ENCODE measurements at places on chromosomes 16 and 17.

GRCh38 chr16:17333229-17333628 is 137.5 kb downstream of the XYLT1 start:
- DNase-seq, result no peak

- DNase-seq, result no peak
These were observed 5.1 kb upstream of the C1QTNF8 start for GRCh38 chr16:1101133-1101532.

- DNase-seq, result peak; percentile 32
These were observed 137.4 kb upstream of the TNRC6C start for GRCh38 chr17:77821114-77821513.

- DNase-seq, result no peak
These were observed 142.4 kb upstream of the NOL11 start for GRCh38 chr17:67575325-67575724.

DNA sequence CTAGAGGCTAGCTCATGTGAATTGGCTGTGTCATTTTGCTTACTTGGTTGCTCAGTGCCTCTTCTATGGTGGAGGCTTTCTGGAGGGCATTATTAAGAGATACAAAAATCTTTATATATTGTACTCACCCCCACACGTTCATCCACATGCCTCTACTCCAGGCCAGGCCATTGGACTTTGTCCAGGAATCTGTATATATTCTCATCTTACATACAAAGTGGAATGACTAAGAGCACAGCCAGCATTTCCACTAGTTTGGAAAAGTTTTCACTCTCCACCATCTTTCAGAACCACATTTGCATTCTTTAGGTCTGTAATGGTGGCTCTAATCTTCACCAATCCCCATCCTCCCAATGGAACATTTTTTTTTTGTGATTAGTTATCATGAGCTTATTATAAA is 4.8 kb upstream of the GLG1 start:
- no peak for DNase-seq

GRCh38 chr16:56387396-56387795 is 37.9 kb downstream of the AMFR start:
- no peak for DNase-seq

DNA sequence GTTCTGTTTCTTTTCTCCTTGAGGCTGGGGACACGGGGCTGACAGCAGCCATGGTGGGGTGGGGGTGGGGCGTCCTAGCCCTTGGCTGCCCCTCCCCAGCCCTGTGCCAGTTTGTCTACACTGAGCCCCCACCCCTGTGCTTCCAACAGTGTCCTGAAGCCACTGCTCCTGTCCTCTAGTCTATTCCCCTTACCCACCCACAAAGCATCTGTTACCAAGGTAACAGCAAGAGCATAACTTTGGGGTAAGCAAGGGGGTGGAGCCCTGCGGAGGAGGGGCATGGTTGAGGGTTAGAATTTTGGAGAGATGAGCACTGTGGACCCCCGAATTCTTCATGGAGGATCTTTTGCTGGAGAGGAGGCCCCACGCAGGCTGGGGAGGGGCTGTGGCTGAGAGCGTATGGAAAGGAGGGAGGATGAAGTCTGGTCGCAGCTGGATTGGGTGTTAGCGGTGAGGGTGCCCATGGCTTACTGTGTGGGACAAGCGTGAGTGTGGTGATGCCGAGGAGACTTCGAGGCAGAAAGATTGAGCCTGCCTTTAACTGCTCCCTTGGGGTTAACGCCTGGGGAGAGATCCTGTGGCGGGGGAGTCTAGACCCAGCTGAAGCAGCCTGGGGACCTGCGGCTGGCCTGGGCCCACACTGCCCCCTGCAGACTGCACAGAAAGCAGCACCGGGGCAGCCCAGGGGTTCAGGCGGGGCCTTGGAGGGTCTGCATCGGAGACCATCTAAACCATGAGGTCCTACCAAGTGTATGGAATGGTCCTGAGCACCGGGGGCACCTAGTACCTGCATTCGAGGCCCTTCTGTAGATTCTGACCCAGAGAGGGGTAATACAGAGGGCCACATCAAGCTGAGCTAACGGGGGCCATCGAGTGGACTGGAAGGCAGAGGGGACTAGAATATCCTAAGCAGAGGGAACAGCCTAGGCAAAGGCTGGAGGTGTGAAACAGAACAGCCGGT is 6.1 kb upstream of the STAC2 start:
- peak; percentile 66 for DNase-seq

- DNase-seq, result no peak
These were observed 477.4 kb upstream of the CCL2 start for GRCh38 chr17:33777674-33778073.

- peak; percentile 46 for DNase-seq
These were observed 76.3 kb downstream of the USP32 start for GRCh38 chr17:60315650-60316049.

GRCh38 chr17:43392397-43392796 is 6.4 kb upstream of the ARL4D start:
- DNase-seq, result no peak

GRCh38 chr16:8251727-8252126 is 338.6 kb downstream of the TMEM114 start:
- no peak for DNase-seq

DNA sequence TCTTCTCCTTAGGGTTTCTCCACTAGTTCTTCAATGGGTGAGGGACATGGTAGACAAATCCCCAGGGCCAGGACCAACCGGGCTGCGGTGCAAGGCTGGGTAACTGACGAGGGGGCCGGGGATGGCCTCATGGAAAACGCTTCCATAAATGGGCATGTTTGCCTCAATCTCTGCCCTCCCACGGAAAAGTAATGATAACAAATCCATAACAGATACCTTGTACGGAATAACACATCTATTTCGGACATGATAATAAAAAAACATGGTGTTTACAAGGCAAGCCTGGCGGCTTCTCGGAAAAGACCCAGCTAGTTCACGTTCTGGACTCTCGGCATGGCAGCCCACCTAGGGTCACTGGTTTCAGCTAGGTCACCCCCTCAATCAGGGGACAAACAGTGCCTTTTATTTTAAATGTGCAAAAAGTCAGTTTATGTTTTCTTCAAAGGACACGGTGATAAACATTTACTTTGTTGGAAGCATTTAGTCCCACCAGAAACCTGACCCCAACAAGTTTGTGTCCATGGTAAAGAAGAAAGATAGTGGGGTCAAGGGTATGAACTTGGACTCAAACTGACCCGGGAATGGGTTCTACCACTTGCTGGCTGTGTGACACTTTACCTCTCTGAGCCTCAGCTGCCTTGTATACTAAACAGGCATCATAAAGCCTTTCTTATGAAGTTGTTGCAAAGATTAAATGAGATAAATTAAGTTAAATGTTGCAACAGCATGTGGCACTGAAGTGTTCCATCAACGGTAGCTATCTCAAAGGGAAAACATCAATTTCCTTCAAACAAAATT is 1.7 kb downstream of the MYH11 start:
- DNase-seq, result no peak

DNA sequence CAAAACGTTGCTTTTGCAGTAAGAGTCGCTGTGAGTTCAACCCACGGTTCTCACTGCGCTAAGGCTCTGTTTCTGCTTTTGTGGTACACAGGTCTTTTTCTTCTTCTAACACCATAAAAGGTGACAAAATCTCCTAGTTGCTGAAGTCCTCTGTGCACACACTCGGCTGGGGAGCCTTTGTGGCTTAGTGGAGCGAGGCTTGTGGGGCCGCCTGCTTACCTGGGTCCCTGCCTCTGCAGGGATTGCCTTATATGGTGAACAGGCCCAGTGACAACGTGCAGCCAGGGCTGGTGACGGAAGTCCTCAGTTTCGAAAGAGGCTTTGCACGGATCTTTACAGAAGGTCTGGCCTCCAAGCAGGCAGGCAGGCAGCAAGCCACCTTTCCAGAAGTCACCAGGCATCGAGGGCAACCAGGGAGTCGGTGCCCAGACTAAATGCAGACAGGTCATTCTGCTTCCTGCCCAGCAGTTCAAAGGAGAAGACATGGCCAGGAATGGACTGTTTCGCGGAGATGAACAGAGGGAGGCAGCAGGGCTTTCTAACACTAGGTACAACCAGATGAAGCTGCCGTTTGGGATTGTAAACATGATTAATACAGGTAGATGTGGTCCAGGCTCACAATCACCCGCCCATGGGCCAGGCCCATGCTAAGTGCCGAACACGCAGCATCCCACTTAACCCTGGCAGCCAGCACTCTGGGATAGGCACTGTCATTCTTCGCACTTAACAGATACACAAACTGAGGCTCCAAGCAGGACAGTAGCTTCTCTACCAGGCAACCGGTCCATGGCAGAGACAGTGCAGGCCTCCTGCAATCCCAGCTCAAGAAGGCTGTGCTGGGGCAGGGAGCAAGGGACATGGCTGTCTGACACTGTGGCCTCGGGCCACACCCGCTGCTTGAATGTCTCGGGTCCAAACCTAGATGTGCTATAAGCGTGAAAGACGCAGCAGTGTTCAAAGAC is 10.7 kb upstream of the MEAK7 start:
- DNase-seq, result no peak

- DNase-seq, result peak; percentile 88
These were observed 14.8 kb downstream of the PDP2 start for GRCh38 chr16:66894948-66895688.

DNA sequence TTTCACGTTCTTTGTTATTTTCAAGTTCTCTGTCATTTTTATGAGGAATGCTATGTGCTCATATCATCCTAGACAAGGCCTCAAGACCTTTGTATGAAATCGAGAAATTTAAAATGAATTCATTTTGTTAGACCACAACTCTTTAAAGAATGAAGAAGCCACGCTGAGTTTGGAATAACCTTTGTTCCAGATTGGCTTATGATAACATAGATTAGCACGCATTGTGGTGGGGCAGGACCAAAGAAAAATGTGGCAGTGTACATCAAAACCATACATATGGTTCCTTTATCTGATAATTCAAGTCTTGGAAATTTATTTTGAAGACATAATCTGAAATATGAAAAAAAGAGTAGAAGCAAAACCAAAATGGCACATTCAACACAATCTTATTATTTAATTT is 2.2 kb downstream of the HSD17B2 start:
- DNase-seq, result no peak

- no peak for DNase-seq
These were observed 112.0 kb upstream of the CREBBP start for GRCh38 chr16:3992297-3993051.

- no peak for DNase-seq
These were observed 188.8 kb downstream of the IRX3 start for GRCh38 chr16:54097774-54098173.

- no peak for DNase-seq
These were observed 52.9 kb upstream of the MAF start for GRCh38 chr16:79653373-79653891.

DNA sequence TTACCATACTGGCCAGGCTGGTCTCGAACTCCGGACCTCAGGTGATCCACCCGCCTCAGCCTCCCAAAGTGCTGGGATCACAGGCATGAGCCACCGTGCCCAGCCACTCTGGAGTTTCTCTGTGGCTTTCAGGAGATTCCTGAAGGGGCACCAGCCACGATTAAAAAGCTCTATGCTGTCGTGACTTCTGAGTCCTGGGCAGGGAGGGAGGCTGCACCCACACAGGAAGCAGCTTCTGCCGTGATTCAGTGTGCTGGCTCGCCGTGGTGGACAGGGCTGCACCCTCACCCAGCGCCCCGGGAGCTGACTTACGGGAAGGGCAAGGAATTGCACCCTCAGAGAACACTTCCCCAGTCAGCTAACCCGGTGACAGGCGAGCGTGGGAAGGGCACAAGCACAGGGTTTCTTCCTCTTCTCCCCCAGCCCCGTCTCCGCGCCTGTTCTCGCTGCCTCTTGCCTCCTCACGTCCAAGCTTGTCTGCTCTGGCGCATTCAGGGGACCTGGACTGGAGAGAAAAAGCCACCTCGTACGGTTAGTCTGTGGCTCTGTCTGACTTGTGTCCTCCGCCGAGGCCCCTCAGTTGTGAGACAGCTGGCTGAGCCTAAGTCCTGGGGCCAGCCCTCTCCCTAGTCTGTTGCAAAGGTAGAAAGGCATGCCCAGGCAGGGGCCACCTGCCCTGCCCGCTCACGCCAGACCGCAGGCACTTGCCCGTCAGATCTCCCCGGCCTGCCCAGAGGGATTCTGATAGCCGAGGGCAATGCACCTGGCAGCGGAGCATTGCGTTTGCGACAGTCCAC is 145.0 kb downstream of the SEC14L1 start:
- no peak for DNase-seq

DNA sequence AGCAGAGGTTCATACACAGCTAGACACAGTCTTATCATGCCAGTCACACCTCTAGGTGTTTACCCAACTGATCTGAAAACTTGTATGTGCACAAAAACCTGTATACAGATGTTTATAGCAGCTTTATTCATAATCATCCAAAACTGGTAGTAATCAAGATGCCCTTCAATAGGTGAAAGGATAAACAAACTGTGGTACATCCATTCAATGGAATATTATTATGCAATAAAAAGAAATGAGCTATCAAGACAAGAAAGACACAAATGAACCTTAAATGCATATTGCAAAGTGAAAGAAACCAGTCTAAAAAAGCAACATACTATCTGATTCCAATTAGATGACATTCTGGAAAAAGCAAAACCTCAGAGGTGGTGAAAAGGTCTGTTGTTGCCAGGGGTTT is 47.6 kb upstream of the CNEP1R1 start:
- no peak for DNase-seq
